ENCODE measurements at places on chromosomes 6 and 20. TPM values are rescaled to one million over a fixed set of nuclear protein-coding genes. Genes with fewer than 3 reads are reported as not detected.

The PRSS35 gene
- not detected for total RNA-seq

The ERVFRD-1 gene
- total RNA-seq: not detected

The POM121L2 gene
- total RNA-seq: not detected

DNA sequence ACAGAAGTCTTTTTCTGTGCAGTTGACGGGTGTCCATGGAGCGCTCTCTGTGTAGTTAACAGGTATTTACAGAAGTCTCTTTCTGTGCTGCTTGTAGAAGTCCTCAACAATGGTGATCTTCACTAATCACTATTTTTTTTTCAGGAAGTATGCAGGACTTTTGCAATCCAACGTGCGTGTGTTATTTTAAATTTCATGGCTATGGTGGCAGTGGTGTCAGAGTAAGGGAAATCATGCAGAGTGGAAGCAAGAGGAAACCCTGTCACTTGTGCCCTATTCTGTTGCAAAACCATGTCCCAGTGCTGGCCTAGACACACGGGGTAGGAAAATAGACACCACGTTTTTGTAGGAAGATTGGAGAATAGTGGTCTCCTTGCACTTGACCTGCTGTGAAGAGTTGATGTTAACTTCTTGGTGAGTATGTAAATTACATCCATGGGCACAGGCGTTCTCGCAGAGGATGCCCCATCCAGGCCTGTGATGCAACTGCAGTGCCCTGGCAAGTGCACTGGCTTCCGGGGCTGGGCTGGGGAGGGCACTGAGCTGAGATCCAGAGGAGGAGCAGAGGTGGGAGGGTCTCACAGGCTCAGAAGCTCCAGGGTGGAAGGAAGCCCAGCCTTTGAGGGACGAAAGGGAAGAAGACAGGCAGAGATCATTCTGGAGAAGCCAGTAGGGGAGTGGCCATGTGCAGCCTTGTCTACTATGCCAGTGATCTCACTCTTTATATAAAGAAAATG lies 146.5 kb downstream of the SYCP2 start:
- no peak overlapping the region for H3K4me3 ChIP-seq
- DNase-seq: no peak
- no peaks in the 10 kb centered on the region for H3K36me3 ChIP-seq
- no peaks in the 10 kb centered on the region for H3K27me3 ChIP-seq
- H3K4me1 ChIP-seq: no peaks in the 10 kb centered on the region

DNA sequence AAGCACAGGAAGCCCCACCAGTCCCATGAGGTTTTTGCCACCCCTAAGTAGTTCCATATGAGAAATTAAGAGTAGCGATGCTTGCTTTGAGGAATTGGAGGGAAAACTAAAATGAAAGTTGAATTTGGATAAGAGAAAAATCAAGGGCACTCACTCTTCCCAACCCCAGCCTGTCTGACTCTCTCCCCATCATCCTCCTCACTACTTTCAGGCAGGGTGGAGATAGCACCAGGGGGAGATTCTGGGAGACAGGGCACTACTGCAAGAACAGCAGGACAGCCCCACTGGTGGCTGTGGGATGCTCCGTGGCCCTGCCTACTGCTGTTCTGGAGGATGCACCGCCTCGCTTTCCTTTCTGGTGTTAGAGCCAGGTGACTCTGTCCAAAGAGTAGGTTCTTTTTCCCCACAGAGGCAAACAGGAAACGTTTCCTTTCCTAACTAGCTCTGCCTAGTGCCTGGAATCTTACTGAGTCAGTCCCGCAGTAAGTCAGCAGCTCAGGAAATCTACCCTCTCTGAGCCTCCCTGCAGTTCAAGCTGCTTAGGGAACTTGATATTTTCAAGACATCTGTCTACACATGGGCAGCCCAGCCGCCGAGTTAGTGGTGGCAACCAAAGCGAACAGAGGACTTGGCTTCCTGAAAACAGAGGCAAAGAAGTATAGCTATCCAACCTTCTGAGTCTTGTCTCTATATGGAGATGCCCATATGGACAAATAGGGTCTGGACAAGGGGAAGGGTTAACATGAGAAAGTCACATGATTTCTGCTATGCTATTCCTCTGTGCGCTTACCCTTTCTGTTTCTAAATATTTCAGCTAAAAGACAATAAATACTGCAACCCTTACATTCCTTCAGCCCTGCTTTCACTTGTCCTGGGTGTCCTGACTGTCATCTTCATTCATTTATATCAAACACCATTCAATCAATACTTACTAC lies 11.4 kb downstream of the HLA-E start:
- no peak overlapping the region for H3K4me3 ChIP-seq
- no peak for DNase-seq
- H3K36me3 ChIP-seq: no peaks in the 10 kb centered on the region
- H3K27me3 ChIP-seq: no peaks in the 10 kb centered on the region
